ENCODE measurements at places on chromosomes 2 and 18.
A peak's percentile ranks its signal among the peaks of the same experiment; 100 is the strongest.

DNA sequence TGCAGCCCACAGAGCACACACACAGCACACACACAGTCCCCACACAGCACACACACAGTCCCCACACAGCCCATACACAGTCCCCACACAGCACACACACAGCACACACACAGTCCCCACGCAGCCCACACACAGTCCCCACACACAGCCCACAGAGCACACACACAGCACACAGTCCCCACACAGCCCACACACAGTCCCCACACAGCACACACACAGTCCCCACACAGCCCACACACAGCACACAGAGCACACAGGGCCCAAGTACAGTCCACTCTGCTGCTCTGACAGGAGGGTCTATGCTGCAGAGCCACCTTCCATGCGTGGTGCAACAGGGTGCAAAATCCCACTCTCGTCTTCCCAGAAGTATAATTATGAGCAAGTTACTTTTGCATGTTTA is 240.5 kb upstream of the SALL3 start:
- no peak for DNase-seq

GRCh38 chr2:23464156-23464555 is 79.2 kb downstream of the KLHL29 start:
- no peak for DNase-seq

GRCh38 chr2:479490-480176 is 191.7 kb upstream of the ALKAL2 start:
- DNase-seq = no peak

DNA sequence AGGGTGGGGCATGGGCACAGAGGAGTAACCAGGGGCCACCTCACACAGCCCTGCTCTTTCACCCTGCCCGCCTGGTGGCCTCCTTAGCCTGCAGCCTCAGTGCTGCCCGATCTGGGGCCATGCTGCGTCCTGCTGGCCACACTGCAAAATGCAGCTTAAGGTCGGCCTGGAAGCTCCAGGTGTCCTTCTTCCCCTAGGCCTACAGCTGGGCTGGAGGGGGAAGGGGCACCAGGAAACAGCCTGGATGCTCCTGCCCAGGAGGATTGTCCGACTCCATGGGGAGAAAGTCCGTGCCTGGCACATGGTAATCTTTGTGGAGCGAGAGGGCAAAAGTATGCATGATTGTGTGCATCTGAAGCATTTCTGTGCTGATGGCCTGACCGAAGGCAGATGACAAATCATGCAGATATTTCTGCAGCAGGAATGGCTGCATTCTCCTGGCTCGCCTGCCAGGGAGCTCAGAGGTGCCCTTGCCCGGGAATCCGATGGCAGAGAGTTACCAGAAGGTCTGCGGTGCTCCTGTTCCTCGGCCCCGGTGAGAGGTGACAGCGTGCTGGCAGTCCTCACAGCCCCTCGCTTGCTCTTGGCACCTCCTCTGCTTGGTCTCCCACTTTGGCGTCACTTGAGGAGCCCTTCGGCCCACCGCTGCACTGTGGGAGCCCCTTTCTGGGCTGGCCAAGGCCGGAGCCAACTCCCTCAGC is 12.8 kb upstream of the ALPP start:
- peak; percentile 21 for DNase-seq

- no peak for DNase-seq
Observed at GRCh38 chr2:203772456-203773165, 66.2 kb downstream of the CD28 start.

DNA sequence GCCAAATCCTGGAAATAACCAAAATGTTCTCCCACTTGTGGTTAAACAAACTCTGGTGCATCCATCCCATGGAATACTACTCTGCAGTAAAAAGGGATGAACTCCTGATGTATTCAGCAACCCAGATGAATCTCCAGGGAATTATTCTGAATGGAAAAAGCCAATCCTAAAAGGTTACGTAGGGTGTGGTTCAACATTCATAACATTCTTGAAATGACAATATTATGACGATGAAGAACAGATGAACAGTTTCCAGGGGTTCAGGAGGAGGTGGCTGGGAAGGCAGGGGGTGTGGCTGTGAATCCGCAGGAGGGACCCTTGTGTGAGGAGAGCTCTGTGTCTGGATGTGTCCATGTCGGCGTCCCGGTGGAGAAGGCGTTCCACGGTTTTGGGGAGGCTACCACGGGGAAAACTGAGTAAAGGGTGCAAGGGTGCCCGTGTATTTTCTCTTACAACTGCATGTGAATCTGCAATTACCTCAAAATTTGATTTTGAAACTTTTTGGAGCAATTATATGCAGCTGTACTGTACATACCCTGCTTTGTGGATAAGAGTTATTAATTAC is 47.3 kb downstream of the KCNG2 start:
- peak; percentile 1 for DNase-seq

DNA sequence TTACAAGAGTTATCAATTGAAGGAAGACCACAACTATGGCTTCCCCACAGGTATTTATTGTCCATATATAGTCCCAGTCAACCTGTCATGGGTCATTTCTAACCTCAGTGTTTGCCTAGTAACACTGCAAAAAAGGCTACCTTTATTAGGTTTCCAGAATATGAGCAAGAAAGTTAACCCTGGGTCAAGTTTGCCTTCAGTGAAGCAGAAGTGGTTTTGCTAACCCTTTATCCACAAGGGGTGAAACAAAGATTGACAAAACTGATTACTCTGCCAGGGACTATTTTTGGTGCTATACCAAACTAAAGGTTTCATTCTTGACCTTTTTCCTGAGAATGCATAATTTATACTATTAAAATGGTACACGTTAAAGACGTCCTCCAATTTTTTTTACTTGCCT is 28.8 kb downstream of the SP100 start:
- DNase-seq = no peak

Data from RCC 7860 (cell line).